G401 (cell line): ENCODE measurements at places on chromosomes 4 and X. TPM values are rescaled to one million over a fixed set of nuclear protein-coding genes. Genes with fewer than 3 reads are reported as not detected.
A peak's percentile ranks its signal among the peaks of the same experiment; 100 is the strongest.

Gene PDZD4
- total RNA-seq = 15.6 and 16.9 TPM in 2 replicates

Gene LGI2
- total RNA-seq = not detected in 2 replicates

Gene TXK
- not detected in 2 replicates for total RNA-seq

Gene GCNA
- 1.0 and 3.2 TPM in 2 replicates for total RNA-seq

Gene DUX4
- not detected in 2 replicates for total RNA-seq

- DNase-seq = no peak
Measured at GRCh38 chr4:86530183-86530582, 63.9 kb upstream of the PTPN13 start.

- DNase-seq = peak; percentile 74
Measured at GRCh38 chrX:103629318-103630170, 769 bp downstream of the TCEAL1 start.

DNA sequence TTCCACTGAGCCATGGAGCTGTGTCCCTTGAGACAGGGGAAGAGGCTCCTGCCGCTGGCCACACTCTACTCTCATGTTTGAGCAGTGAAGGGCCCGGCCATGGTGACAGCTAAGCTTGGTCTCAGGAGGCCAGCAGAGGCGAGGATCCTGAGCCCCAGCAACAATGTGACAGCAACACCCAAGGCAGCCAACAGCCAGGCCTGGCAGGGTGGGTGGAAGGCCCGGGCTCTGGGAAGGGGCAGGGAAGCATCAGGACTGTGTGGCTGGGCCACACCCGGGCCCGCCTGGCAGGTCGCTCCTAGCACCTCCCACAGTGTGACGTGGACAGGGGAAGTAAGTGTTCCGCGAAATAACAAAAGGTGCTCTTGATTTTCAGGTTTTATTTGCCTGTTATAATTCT, 24.8 kb downstream of the L1CAM start:
- DNase-seq = no peak

DNA sequence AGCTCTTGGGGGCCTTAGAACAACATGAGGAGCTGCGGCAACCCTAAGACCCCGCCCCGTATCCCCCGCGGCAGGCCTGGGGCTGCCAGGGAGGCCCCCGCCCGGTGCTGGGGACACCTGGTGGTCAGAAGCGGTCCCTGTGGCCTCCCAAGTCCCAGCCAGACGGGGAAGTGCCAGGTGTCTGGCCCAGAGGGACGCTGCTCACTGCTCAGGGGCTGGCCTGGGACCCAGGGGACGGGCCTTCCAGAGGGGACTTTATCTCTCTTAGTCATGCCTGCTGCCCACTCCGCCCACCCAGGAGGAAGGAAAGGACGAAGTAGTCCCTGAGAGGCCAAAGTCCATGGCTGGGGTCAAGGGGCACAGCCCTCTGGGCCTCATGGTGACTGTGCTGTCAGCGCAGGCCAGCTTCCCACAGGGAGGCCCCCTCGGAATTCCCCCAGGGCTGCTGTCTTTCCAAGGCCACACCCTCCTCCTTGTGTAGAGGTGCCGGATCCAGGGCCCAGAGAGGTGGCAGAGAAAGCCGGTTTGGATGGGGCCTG, 31.0 kb upstream of the HTRA3 start:
- DNase-seq = no peak

GRCh38 chr4:53967986-53968385, 96.4 kb downstream of the CHIC2 start:
- no peak for DNase-seq

DNA sequence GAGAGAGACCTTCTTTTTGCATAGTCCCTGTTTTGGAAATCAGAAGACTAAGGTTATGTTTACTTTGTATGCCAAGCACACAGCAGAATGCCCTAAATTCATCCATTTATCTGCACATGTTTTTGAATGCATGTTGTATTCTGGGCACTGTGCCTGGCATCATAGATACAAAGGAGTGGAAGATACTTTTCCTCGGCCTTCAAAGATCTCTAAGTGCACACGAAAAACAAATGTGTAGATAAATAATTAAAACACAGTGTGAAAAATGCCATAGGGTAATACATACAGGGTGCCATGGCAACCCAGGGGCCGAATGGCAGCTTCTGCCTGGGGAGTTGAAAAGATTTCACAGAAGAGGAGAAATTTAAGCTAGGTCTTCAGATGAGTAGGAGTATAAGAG, 390.6 kb upstream of the ATOH1 start:
- no peak for DNase-seq

DNA sequence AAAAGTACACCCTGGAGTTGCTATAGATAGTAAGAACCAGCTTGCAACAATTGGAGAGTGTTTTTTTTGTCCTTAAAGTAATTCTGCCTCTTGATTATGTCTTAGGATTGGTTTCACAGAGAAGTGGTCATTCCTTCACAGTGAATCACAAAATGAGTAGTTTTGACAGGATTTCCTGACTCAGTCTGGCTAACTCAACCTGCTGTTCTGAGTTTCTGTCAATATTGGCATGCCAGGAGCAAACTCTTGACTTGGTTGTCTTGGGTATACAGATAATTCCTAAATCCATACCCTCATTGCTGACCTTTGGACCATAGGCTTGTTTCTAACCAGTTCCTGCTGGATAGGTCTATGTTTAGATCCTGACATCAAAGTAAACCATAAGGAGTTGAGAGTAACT, 9.4 kb downstream of the FHIP1A start:
- no peak for DNase-seq
